ENCODE measurements at places on chromosomes 11 and 22.

GRCh38 chr11:60563553-60564235 is 48.5 kb downstream of the MS4A13 start:
- no peak for DNase-seq

DNA sequence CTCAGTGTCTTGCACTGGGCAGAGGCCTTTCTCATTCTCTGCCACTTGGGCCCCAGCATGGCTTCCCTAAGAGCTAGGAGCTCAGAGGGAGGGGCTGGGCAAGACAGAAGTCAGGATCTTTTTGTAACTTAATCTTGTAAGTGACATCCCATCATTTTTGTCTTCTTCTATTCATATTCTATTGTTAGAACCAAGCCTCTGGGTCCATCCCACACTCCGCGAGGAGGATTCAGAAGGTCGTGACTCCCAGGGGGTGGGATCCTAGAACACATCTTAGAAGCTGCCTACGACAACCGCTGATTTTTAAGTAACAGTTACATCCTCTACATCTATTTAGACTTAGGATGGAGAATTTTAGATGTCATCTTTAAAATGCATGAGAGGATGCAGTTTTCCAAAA is 1.5 kb upstream of the IL17RA start:
- no peak for DNase-seq

DNA sequence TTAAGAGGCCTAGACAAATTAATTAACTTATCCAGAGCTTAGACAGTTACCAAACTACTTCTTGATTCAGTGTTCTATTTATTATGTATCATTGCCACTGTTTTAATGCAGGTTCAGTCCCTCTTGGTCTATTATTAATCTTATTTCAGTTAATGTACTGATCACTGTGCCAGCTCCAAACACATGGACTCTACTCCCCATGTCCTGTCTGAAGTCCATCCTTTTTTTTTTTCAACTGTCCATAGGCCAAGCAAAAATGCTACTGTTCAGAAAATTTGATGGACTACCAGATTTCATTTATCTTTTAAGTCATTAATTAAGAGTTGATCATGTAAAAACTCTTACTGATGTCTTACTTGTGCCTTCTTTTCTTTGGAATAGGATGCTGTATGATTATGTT is 11.9 kb downstream of the POLD3 start:
- DNase-seq = no peak

- no peak for DNase-seq
Observed at GRCh38 chr11:26579683-26580082, 7.6 kb upstream of the MUC15 start.

- DNase-seq = no peak
Observed at GRCh38 chr22:41243361-41243760, 2.6 kb upstream of the CHADL start.

All from G401 (cell line).